Activated CD8-positive, alpha-beta T cell treated with anti-CD3 and anti-CD28 coated beads for 36 hours (primary cell): ENCODE measurements at places on chromosomes 5 and 9. TPM values are rescaled to one million over a fixed set of nuclear protein-coding genes. Genes with fewer than 3 reads are reported as not detected.

FIBCD1 gene
- not detected for total RNA-seq

GRXCR2 gene
- total RNA-seq, result not detected

TAF11L5 gene
- not detected for total RNA-seq

DNA sequence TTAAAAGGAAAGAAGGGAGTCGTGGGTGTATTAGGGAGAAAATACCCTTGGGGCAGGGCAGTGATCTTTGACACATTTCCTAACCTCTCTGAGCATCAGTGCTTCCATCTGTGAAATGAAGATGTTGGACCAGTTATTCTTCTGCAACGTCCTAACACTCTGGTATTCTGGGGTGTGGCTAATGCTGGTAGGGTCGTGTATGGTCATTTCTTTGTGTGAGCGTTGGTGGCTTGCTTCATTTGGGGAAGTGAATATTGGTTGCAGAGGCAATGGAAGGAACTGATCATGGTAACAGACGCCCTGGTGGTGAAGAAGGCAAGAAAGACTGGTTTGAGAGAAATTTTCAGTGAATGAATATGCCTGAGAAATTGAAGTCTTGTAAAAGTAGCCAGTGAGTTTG is 67.9 kb upstream of the TTC23L start:
- no peak for DNase-seq
- no peaks in the 10 kb centered on the region for H3K4me1 ChIP-seq
- H3K4me3 ChIP-seq, result no peak overlapping the region

DOCK8 gene
- 166 TPM for total RNA-seq

DNA sequence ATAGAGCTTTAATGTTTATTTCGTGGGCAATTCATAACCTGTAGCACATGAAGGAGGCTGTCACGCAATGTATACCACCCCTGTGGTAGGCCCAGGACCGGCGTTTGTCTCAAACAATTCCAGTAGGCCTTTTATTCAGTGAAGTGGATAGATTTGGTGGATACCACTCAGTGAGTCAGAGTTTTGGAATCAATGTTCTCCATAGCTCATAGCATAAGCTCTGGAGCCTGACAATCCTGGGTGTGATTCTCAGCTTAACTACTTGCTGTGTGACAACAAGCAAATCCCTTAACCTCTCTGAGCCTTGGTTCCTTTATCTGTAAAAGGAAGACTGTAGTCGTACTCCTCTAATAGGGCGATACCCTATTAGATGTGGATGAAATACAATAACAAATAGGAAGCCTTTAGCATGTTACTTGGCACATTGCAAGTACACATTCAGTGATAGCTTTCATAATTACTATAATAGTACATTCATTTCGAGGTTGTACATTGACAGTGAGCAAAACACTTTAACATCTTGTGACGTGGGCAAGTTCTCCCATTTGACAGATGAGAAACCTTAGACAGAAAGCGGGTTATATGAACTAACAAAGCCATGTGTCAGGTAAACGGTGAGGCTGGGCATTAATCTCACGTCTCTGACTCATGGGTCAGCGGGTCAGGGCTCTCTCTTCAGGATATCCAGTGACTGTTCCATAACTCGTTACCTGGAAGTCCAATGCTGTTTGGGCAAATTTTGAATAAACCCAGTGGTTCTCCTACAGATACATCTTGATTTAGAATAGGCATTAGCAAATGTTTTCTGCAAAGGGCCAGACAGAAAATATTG is 130.8 kb downstream of the C9orf152 start:
- peaks cover 7% of the 10 kb centered on the region for H3K4me1 ChIP-seq
- H3K36me3 ChIP-seq, result no peaks in the 10 kb centered on the region
- H3K27me3 ChIP-seq, result no peaks in the 10 kb centered on the region
- no peak for DNase-seq
- no peak overlapping the region for H3K4me3 ChIP-seq

DNA sequence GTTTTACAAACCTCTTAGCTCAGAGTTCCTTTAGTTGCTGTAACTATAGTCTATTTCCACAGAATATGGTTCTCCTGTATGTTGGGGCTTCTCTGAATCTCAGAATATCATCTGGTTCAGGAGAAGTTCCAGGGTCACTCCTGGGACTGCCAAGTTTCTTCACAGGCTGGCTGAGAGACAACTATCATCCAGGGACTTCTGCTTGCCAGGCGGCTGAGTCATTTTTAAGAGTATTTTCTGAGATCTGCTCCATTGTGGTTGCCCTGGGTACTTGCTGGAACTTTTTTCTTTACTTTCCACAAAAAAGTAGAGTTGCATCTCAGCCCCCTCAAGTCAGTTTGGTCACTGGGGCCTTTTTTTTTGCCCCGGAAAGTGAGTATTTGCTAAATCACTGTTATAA is 566.5 kb downstream of the LRRC70 start:
- H3K27ac ChIP-seq, result no peak overlapping the region
- H3K4me1 ChIP-seq, result no peaks in the 10 kb centered on the region
- no peak for DNase-seq
- no peaks in the 10 kb centered on the region for H3K36me3 ChIP-seq
- no peaks in the 10 kb centered on the region for H3K27me3 ChIP-seq

- H3K27me3 ChIP-seq, result no peaks in the 10 kb centered on the region
- H3K27ac ChIP-seq, result no peak overlapping the region
- DNase-seq, result no peak
- peaks cover 2% of the 10 kb centered on the region for H3K36me3 ChIP-seq
- H3K4me1 ChIP-seq, result peaks cover 21% of the 10 kb centered on the region
These were observed 9.0 kb upstream of the NOTCH1 start for GRCh38 chr9:136554870-136555269.

CD14 gene
- total RNA-seq, result 0.41 TPM

DNA sequence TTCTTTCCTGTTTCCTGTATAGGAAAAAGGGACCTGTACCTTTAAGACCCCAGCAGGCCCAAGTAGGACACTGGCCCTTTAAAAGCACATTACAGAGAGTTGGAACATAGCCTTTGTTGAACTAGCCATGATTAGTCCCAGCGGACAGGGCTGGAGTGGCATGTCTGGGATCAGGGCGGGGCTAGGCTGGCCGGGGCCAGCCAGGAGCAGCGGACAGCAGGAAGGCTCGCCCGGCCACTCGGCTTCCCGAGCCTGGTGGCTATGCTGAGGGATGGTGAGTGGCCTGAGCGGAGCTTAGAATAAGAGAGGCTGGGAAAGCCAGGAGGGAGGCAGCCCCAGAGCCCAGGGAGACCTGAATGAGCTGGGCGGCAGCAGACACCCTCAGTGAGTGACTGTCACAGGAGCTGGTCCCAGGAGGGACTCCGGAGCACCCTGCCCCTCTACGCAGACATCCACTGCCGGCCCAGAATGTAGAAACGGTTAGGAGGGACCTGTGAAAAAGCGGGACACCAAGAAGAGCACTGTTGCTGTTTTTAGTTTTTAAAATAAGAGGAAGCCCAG is 92.1 kb downstream of the DAB2IP start:
- H3K4me3 ChIP-seq, result no peak overlapping the region
- DNase-seq, result no peak
- no peaks in the 10 kb centered on the region for H3K27me3 ChIP-seq
- H3K36me3 ChIP-seq, result no peaks in the 10 kb centered on the region

- no peaks in the 10 kb centered on the region for H3K27me3 ChIP-seq
- H3K27ac ChIP-seq, result no peak overlapping the region
- no peak for DNase-seq
- peaks cover 8% of the 10 kb centered on the region for H3K4me1 ChIP-seq
These were observed 283.9 kb upstream of the ANKRD55 start for GRCh38 chr5:56517011-56517416.

DNA sequence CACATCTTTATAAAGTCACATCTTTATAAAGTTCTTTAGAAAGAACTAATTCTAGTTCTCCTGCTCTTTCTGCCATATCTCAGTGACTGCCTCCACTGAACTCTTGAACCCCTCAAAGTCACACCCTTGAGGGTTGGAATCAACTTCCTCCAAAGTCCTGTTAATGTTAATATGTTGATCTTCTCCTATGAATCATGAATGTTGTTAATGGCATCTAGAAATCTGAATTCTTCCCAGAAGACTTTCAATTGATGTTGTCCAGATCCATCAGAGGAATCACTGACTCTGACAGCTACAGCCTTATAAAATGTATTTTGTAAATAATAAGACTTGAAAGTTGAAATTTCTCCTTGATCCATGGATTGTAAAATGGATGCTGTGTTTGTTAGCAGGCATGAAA is 213.4 kb downstream of the COX7C start:
- no peaks in the 10 kb centered on the region for H3K36me3 ChIP-seq
- no peak overlapping the region for H3K27ac ChIP-seq
- H3K4me3 ChIP-seq, result no peak overlapping the region
- no peak for DNase-seq
- H3K4me1 ChIP-seq, result no peaks in the 10 kb centered on the region

CDKN2B-AS1 gene
- 0.81 TPM for total RNA-seq

GRCh38 chr9:121784731-121785411 is 133.4 kb downstream of the DAB2IP start:
- H3K27me3 ChIP-seq, result peaks cover 3% of the 10 kb centered on the region
- H3K4me3 ChIP-seq, result no peak overlapping the region
- DNase-seq, result no peak
- H3K36me3 ChIP-seq, result no peaks in the 10 kb centered on the region
- peaks cover 8% of the 10 kb centered on the region for H3K4me1 ChIP-seq
- H3K27ac ChIP-seq, result no peak overlapping the region

CFAP77 gene
- total RNA-seq, result not detected

- H3K27ac ChIP-seq, result no peak overlapping the region
- peaks cover 16% of the 10 kb centered on the region for H3K4me1 ChIP-seq
- H3K4me3 ChIP-seq, result no peak overlapping the region
These were observed 36.4 kb upstream of the CCDC152 start for GRCh38 chr5:42720251-42720650.

- no peaks in the 10 kb centered on the region for H3K36me3 ChIP-seq
These were observed 289.1 kb downstream of the EBF1 start for GRCh38 chr5:158810615-158811014.

SPATA24 gene
- total RNA-seq, result 4.4 TPM

DNA sequence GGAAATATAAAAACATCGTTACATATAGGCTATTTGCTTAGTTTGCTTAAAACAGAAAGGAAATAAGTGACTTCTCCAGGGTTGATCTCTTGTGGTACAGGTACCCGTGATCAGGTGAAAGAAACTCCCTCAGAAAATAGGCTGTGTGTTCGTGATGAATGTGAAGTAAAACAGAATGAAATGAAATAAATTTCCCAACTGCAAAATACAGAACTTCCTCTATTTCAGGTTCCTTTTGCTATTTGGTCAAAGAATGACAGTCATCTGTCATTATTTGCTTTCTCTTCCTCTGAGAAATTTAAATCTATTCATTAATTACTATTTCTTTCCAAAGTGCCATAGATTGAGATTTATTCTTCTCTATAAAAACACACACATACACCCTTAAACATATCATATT is 408.1 kb downstream of the FAM170A start:
- no peak overlapping the region for H3K27ac ChIP-seq
- no peak for DNase-seq
- no peaks in the 10 kb centered on the region for H3K27me3 ChIP-seq
- H3K36me3 ChIP-seq, result no peaks in the 10 kb centered on the region
- H3K4me3 ChIP-seq, result no peak overlapping the region

- no peak overlapping the region for H3K27ac ChIP-seq
- H3K27me3 ChIP-seq, result no peaks in the 10 kb centered on the region
- peaks cover 4% of the 10 kb centered on the region for H3K4me1 ChIP-seq
- H3K4me3 ChIP-seq, result no peak overlapping the region
- no peaks in the 10 kb centered on the region for H3K36me3 ChIP-seq
These were observed 85.5 kb downstream of the TEK start for GRCh38 chr9:27194401-27195091.

TRIM52 gene
- total RNA-seq, result 13.2 TPM

GRCh38 chr5:55407984-55408383 is 100.2 kb downstream of the MTREX start:
- peaks cover 7% of the 10 kb centered on the region for H3K4me1 ChIP-seq
- H3K36me3 ChIP-seq, result peaks cover 33% of the 10 kb centered on the region
- no peaks in the 10 kb centered on the region for H3K27me3 ChIP-seq
- DNase-seq, result no peak
- no peak overlapping the region for H3K4me3 ChIP-seq

FOXD4L6 gene
- 0.16 TPM for total RNA-seq

TOR1A gene
- total RNA-seq, result 31.9 TPM

DNA sequence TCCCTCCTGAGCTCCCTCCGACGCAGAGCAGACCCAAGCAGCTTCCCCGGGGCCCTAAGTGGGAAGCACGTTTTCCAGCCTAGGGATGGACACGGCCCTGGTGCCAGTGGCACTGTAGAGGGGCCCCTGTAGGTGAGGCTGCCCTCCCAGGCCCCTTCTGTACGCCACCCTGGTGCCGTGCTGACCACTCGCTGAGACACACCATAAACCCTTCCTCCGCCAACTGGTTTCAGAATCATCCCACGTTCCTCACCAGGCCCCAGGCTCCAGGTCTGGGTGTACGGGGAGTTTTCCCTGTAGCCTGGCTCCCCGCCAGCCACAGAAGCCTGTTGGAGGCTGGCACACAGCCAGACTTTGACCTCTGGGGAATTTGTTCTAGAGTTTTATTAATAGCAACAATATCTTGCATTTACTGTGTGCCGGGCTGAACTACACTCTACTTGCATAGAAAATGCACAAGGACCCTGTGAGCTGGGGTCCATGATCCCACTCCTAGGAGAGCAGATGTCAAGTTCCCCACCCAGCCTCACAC is 18.2 kb upstream of the WDR38 start:
- no peak for DNase-seq
- peaks cover 21% of the 10 kb centered on the region for H3K27me3 ChIP-seq
- H3K4me1 ChIP-seq, result no peaks in the 10 kb centered on the region
- H3K4me3 ChIP-seq, result no peak overlapping the region
- no peaks in the 10 kb centered on the region for H3K36me3 ChIP-seq

- H3K36me3 ChIP-seq, result no peaks in the 10 kb centered on the region
- no peak overlapping the region for H3K27ac ChIP-seq
- DNase-seq, result no peak
- no peak overlapping the region for H3K4me3 ChIP-seq
These were observed 865.0 kb upstream of the ACO1 start for GRCh38 chr9:31519424-31519823.

- H3K27me3 ChIP-seq, result no peaks in the 10 kb centered on the region
- DNase-seq, result no peak
- no peak overlapping the region for H3K4me3 ChIP-seq
- no peak overlapping the region for H3K27ac ChIP-seq
These were observed 27.9 kb downstream of the IER5L start for GRCh38 chr9:129150122-129150521.

PCDHB11 gene
- not detected for total RNA-seq

GRCh38 chr9:135196474-135196873 is 109.0 kb downstream of the OLFM1 start:
- no peak overlapping the region for H3K27ac ChIP-seq
- H3K4me3 ChIP-seq, result no peak overlapping the region
- no peaks in the 10 kb centered on the region for H3K4me1 ChIP-seq
- H3K27me3 ChIP-seq, result peaks cover 11% of the 10 kb centered on the region

PLPP7 gene
- not detected for total RNA-seq
